ENCODE measurements at places on chromosomes 7 and 10.

GRCh38 chr10:120492346-120492745, 35.3 kb downstream of the PLPP4 start:
- no peak for DNase-seq

- no peak for DNase-seq
These were observed 69.0 kb upstream of the WNT16 start for GRCh38 chr7:121259826-121260225.

DNA sequence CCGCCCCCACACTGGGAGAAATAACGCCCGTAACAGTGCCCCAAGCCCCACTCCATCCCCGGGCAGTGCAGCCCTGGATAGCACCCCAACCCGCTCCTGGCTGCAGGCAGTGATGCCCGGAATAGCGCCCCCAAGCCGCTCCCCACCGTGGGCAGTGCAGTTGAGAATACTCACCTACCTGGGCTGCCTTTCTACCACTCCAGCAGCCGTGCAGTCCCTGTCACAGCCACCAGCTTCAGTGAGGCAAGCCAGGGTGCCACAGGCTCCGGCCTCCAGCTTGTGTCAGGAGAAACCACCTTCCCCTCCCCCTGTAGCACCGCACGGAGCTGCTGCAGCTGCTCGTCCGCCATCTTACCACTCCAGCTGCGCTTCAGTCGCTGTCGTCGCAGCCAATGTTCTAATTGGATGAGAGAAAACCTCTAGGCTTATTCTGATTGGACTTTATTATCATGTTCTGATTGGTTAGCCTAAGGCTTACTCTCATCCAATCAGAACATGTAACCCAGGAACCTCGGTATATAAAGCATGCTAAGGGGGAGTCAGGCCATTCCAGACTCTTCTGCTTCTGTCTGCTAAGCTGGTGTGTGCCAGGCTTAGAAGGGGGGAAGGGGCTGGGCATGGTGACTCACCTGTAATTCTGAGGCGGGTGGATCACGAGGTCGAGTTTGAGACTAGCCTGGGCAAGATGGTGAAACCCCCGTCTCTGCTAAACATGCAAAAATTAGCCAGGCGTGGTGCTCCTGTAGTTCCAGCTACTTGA, 53.2 kb upstream of the ZNF33B start:
- no peak for DNase-seq

- DNase-seq = no peak
These were observed 73.0 kb downstream of the NEURL1 start for GRCh38 chr10:103566536-103566935.

DNA sequence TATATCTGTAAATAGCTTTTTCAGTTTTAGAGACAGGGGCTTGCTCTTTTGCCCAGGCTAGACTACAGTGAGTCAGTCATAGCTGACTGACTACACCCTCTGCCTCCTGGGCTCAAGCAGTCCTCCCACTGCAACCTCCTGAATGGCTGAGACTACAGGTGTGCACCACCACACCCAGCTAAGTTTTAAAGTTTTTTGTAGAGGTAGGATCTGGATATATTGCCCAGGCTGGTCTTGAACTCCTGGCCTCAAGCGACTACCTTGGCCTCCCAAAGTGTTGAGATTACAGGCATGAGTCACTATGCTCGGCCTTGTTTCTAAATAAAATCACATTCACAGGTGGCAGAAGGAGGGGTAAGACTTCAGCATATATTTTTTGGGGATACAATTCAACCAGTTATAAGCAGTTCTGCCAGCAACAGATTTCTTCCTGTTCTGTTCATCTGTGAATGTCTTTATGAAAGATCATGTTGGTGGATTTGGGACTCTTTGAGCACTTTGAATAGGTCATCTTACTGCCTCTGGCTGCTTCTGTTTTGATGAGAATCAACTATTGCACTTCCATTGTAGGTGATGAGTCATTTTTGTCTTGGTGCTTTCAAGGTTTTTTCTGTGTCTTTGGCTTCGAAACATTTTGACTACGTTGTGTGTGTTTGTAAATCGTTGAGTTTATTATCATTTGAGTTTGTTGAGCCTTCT, 15.7 kb downstream of the RBM33 start:
- no peak for DNase-seq

- DNase-seq = no peak
These were observed 5.0 kb upstream of the STEAP4 start for GRCh38 chr7:88311675-88312036.

GRCh38 chr10:24992512-24993133, 23.3 kb downstream of the ENKUR start:
- no peak for DNase-seq
